ENCODE measurements at places on chromosomes 6 and 20.

DNA sequence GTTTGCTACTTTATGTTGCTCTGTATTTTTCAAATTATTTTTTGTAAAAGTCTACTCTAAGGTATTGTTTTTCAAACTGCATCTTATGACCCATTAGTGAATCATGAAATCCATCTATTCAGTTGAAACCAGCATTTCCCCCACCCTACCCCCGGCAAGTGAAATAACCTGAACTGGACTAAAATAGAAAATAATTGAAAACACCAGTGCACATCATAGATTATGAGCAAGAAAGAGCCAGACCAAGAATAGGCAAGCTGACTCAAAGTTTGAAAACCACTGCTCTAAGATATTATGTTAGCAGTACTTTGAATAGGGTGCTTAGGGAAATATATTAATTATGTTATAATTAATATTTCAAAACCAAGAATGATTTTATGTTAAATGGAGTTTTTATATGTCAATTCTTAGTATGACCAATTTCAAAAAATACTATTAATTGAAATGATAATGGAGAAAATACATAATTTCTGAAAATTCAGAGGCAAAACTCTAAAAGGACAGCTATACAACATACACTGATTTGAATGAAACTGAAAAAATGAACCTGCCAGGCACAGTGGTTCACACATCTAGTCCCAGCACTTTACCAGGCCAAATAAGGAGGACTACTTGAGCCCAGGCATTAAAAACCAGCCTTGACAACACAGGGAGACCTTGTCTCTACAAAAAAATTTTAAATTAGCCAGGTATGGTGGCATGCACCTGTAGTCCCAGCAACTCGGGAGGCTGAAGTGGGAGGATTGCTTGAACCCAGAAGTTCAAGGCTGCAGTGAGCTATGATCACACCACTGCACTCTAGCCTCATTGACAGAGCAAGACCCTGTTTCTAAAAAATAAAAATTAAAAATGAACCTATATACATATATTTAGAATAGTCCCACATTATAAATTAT lies 112.0 kb downstream of the CDK19 start:
- DNase-seq = no peak

DNA sequence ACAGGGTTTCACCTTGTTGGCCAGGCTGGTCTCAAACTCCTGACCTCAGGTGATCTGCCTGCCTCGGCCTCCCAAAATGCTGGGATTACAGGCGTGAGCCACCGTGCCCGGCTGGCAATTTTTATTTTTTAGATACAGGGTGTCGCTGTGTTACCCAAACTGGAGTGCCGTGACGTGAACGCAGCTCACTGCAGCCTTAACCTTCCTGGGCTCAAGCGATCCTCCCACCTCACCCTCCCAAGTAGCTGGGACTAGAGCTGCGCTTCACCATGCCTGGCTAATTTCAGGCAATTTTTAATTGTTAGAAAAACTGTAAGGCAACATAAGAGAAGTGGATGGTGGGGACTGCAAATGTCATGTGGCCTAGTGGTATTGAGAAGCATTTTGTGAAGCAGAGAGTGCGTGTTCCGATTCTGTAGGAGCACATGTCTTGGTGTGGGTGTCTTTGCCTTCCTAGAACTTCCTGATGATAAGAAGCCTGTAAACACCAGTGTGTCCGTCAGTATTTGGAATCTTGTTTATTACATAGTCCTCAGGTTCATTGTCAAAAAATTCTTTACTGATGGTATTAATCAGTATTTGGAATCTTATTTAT lies 18.0 kb downstream of the JARID2 start:
- no peak for DNase-seq

DNA sequence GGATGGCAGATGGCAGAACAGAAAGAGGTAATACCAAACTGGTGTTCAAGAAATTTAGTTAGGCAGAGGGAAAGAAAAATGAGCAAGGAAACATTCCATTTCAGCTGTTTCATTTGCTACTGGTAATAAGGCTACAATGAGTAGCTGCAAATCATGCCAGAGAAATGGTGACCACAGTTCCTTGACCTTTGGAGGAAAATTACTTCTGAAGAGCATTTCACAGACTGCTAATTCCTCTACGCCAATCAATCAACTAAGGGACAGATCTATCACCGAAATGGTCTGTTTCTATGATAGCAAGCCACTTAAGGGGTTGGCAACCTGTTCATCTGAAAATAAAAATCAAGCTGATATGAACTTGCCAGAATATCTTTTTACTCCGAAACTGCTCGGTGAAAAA lies 119.5 kb downstream of the PTPRK start:
- DNase-seq = no peak

DNA sequence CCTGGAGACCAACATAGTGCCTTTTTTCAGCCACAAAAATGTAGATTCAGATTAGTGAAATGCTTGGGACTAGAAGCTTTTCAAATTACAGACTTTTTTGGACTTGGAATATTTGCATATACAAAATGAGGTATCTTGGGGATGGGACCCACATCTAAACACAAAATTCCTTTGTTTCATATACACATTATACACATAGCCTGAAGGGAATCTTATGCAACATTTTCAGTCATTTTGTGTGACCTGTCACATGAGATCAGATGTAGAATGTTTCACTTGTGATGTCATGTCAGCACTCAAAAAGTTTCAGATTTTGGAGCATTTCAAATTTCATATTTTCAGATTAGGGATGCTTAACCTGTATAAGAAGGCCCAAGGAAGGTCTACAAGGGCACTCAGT lies 44.5 kb upstream of the ALDH8A1 start:
- DNase-seq = no peak

DNA sequence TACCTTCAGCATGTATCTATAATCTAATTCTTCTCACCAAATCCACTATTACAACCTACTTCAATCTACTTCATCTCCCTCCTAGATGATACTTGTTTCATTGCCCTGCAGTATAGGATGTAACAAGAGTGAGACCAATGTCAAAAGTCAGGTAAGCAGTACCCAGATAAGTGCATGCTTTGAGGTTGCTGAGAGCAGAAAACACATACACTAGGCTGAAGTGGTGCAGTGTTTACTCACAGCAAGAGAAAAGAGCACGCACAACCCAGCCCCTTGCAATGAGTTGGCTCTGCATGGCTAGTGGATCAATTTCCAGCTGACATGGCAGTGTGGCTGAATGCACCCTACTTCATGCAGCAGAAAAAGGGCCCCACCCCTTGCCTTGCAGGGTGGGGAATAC lies 199.9 kb downstream of the EPHA7 start:
- no peak for DNase-seq
